A549 treated with CORT108297 at 1 μM for 4 hours (cell line): ENCODE measurements at places on chromosomes 2 and 18. TPM values are rescaled to one million over a fixed set of nuclear protein-coding genes. Genes with fewer than 3 reads are reported as not detected.

SERPINB3 gene
- total RNA-seq = 0.06 to 0.17 TPM (median 0.08 TPM) in 5 replicates

IL18RAP gene
- total RNA-seq = 0.11 TPM in 1 of 5 replicates, not detected in the others

C2orf15 gene
- total RNA-seq = 0.39 to 0.95 TPM (median 0.54 TPM) in 5 replicates

RND3 gene
- total RNA-seq = 49.5 to 68.6 TPM (median 53.9 TPM) in 5 replicates

CHRNG gene
- not detected in 5 replicates for total RNA-seq

DAPL1 gene
- total RNA-seq = not detected in 5 replicates

STARD6 gene
- 0.15 TPM in 1 of 5 replicates, not detected in the others for total RNA-seq

SERPINB10 gene
- not detected in 5 replicates for total RNA-seq

LIMS1 gene
- total RNA-seq = 41.0 to 66.4 TPM (median 54.3 TPM) in 5 replicates

MC2R gene
- total RNA-seq = not detected in 5 replicates

CELF4 gene
- 0.06 to 0.10 TPM in 2 of 5 replicates, not detected in the others for total RNA-seq

KIF1A gene
- 0.64 to 1.0 TPM (median 0.81 TPM) in 5 replicates for total RNA-seq

ITPRIPL1 gene
- total RNA-seq = not detected in 5 replicates

GPC1 gene
- total RNA-seq = 152 to 240 TPM (median 223 TPM) in 5 replicates

RUFY4 gene
- not detected in 5 replicates for total RNA-seq

MYO5B gene
- 10.0 to 12.3 TPM (median 11.0 TPM) in 5 replicates for total RNA-seq

MYCN gene
- 0.03 TPM in 1 of 5 replicates, not detected in the others for total RNA-seq

GPR45 gene
- not detected in 5 replicates for total RNA-seq

SH3RF3 gene
- 0.40 to 0.50 TPM (median 0.40 TPM) in 5 replicates for total RNA-seq

UGT1A3 gene
- 0.07 to 0.17 TPM (median 0.13 TPM) in 3 of 5 replicates, not detected in the others for total RNA-seq

DES gene
- total RNA-seq = 0.05 to 0.20 TPM (median 0.08 TPM) in 4 of 5 replicates, not detected in the other

CD8A gene
- 0.28 to 0.42 TPM (median 0.32 TPM) in 5 replicates for total RNA-seq

TCF23 gene
- total RNA-seq = not detected in 5 replicates

CDKL4 gene
- 0.15 TPM in 1 of 5 replicates, not detected in the others for total RNA-seq

ZNF519 gene
- 1.3 to 2.2 TPM (median 1.7 TPM) in 5 replicates for total RNA-seq

TWIST2 gene
- 10.5 to 20.7 TPM (median 19.4 TPM) in 5 replicates for total RNA-seq

CCDC74B gene
- 4.4 to 8.4 TPM (median 6.9 TPM) in 5 replicates for total RNA-seq

NAT8 gene
- total RNA-seq = not detected in 5 replicates

ZNF892 gene
- total RNA-seq = 0.17 to 0.60 TPM (median 0.45 TPM) in 5 replicates

ABCA12 gene
- 0.15 to 0.40 TPM (median 0.29 TPM) in 5 replicates for total RNA-seq

LOXL3 gene
- 0.22 to 0.37 TPM (median 0.33 TPM) in 5 replicates for total RNA-seq

CNTNAP5 gene
- not detected in 5 replicates for total RNA-seq

SKOR2 gene
- total RNA-seq = not detected in 5 replicates

BMP10 gene
- not detected in 5 replicates for total RNA-seq

DQX1 gene
- total RNA-seq = 0.06 to 0.16 TPM (median 0.12 TPM) in 5 replicates

ZBTB14 gene
- total RNA-seq = 6.3 to 8.3 TPM (median 7.3 TPM) in 5 replicates

FAM237A gene
- not detected in 5 replicates for total RNA-seq
